ENCODE measurements at places on chromosomes 16 and 17.
A peak's percentile ranks its signal among the peaks of the same experiment; 100 is the strongest.

DNA sequence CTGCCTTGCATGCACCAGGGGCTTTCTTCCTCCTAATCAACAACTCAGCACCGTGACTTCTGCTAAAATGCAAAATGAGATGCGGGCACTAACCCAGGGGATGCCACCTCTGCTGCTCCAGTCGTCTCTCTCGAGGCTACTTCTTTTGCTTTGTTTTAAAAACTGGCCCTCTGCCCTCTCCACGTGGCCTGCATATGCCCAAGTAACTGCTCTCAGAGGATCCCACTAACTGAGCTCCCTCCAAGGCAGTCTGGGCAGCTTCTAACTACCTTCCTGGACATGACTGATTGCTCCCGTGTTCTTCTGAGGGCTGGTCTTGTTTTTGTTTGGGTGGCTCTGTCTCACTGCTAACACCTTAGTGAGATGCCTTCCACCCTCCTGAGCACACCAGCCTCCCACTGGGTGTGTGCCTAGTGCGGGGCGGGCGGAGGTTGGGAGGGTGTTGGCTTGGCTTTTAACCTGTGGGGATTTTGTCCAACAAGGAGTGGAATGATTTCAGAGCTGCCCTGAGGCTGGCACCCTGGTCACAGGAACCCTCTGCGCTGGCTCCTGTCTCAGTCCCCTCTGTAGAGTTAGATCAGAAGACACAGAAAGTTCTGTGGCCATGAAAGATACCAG is 8.9 kb upstream of the LGALS9 start:
- no peak for DNase-seq

DNA sequence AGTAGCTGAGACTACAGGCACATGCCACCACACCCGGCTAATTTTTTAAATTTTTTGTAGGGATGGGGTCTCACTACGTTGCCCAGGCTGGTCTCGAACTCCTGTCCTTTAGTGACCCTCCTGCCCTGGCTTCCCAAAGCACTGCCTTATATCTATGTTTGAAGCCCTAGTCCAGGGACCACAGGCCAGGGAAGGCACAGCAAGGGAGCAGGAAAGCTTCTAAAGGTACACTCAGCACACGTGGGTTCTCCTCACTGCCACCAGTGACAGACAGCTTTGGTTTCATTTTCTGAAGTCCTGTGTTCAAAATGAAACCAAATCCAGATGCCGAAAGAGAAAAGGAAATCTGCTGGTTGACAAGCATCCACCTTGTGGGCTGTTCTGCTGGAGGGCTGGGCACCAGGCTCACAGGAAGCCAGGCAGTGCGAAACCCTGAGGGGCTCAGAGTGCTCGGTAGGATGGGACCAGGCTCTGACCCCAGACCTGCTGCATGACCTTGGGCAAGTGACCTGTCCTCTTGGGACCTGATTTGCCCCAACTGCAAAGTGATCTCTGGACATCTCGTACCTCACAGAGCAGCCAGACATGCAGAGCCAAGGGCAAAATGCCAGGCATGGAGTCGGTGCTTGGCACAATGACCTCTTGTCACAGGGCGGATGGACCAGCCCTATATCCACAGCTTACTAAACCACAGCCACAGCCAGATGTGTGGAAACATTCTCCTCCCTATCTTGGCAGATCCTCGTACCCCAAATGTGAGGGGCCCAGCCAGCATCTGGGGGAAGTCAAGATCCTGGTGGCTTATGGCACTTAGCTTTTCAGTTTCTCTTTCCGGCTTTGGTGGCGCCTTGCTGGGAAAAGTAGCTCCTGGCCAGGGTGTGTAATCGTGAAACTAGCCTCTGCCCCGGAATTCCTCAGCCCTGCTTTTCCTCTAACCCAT is 2.8 kb upstream of the SOCS1 start:
- peak; percentile 68 for DNase-seq

GRCh38 chr17:78923660-78924453 is 1.3 kb downstream of the TIMP2 start:
- DNase-seq = peak; percentile 71

DNA sequence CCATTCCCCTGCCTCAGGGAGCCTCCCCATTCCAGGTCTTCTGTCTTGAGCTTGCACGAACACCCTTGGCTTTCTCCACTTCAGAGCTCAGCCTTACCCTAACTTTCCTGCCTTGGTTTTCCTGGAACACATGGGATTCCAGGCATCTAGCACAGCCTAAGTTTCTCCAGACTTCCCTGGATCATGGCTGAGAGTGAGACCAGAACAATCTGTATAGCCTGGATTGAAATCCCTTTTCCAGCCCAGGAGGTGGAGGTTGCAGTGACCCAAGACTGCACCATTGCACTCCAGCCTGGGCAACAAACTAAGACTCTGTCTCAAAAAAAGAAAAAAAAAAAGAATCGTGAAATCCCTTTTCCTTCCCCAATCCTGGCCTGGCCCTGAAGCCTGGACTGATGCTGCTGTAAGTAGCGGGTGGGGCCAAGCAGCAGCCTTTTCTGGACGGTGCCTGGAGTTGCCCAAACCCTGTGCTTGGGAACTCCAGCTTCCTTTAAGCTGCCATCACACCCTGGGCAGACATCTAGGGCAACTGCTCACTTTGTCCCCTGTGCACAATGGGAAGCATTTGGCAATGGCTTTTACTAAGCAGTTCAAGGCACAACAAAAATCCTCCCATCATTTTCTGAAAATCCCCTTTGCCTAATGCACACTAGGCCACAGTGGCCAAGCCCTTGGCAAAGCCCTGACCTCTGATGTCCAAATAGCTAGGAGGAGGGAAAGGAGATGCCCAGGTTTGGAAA is 12.0 kb upstream of the SLC16A5 start:
- DNase-seq = no peak

- DNase-seq = no peak
Observed at GRCh38 chr16:7431723-7432122, 99.1 kb downstream of the RBFOX1 start.

DNA sequence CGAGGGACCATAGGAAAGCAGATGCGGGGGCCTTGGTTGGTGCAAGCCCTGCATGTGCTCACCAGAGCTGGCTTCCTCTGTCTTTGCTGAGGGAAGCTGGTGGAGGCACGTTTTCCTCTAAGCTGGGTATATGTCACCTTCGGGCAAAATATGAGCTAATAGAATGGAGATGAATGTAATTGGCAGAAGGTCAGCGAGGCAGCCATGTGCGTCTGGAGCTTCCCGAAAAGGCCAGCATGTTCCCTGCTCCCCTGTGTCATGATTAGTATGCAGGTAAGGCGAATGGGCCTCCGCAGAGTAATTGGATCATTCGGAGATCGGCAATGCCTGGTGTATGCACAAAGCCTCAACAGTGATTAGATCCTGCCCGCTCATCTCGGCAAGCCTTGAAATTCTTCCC is 806.2 kb upstream of the EEF2KMT start:
- no peak for DNase-seq

- DNase-seq = no peak
Observed at GRCh38 chr17:37392024-37392590, 14.5 kb downstream of the ACACA start.

GRCh38 chr16:83914091-83914710 is 15.3 kb downstream of the MLYCD start:
- DNase-seq = no peak

- DNase-seq = no peak
Observed at GRCh38 chr16:75485230-75486013, 9.8 kb downstream of the CHST6 start.

- DNase-seq = no peak
Observed at GRCh38 chr16:75320435-75320834, 69.0 kb upstream of the BCAR1 start.

DNA sequence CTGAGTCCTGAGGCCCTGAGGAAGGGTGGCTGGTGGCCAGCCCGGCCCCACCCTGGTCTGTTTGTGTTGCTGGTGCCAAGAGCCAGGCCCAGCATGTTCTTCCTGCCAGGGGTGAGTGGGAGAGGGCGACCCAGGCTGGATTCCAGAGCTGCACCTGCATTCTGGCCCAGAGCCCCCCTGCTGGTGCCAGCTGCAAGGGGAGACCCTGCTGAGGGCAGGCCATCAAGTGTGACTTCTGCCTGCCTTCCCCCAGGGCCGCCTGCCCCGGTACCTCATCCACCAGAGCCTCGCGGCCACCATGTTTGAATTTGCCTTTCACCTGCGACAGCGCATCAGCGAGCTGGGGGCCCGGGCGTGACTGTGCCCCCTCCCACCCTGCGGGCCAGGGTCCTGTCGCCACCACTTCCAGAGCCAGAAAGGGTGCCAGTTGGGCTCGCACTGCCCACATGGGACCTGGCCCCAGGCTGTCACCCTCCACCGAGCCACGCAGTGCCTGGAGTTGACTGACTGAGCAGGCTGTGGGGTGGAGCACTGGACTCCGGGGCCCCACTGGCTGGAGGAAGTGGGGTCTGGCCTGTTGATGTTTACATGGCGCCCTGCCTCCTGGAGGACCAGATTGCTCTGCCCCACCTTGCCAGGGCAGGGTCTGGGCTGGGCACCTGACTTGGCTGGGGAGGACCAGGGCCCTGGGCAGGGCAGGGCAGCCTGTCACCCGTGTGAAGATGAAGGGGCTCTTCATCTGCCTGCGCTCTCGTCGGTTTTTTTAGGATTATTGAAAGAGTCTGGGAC is 2.4 kb upstream of the TCAP start:
- no peak for DNase-seq

- peak; percentile 23 for DNase-seq
Observed at GRCh38 chr16:68490829-68491575, 42.7 kb upstream of the SMPD3 start.

GRCh38 chr16:48381201-48381600 is 4.0 kb downstream of the SIAH1 start:
- DNase-seq = no peak

DNA sequence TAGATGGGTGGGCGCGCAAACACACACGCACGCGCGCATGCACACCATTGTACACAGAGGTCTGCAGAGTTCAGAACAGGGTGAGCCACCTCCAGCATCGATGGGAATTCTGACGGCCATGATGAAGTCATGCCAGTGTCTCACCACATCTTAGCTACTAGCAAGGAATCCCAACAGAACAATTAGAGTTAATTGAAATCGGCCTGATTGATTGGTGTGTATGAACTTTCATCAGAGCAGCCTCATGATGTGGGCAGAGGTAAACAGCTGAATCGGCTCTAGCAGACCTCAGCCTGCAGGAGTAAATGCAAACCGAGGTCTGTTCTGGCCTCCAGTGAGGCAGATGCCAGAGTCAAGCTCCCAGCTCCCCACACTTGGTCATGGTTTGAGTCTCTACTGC is 200.6 kb downstream of the CBLN1 start:
- DNase-seq = no peak

GRCh38 chr17:40516581-40517285 is 15.3 kb upstream of the TNS4 start:
- DNase-seq = peak; percentile 58

- DNase-seq = no peak
Observed at GRCh38 chr16:65548470-65548869, 426.6 kb upstream of the CDH11 start.

DNA sequence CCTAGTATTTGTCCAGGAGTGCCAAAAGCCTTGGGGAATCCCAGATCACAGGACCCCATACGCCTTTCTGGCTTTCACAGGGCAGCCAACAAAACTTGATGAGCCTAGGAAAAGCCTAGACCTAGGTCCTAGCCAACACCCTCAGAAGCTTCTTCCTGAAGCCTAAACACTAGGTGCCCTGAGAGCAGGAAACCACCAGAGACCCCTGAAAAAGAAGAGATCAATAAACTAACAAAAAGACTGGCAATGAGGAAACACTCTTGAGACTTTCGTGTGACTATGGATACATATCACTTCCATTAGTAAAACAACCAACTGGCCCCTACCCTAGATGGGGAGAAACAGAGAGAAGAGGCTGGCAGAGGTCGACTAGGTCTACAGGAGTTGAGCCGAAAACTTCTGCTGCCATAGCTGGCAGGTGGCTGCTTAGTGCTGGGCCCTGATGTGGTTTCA is 1.2 kb downstream of the ORMDL3 start:
- DNase-seq = no peak

GRCh38 chr17:54608634-54609155 is 292.0 kb upstream of the TOM1L1 start:
- DNase-seq = no peak

DNA sequence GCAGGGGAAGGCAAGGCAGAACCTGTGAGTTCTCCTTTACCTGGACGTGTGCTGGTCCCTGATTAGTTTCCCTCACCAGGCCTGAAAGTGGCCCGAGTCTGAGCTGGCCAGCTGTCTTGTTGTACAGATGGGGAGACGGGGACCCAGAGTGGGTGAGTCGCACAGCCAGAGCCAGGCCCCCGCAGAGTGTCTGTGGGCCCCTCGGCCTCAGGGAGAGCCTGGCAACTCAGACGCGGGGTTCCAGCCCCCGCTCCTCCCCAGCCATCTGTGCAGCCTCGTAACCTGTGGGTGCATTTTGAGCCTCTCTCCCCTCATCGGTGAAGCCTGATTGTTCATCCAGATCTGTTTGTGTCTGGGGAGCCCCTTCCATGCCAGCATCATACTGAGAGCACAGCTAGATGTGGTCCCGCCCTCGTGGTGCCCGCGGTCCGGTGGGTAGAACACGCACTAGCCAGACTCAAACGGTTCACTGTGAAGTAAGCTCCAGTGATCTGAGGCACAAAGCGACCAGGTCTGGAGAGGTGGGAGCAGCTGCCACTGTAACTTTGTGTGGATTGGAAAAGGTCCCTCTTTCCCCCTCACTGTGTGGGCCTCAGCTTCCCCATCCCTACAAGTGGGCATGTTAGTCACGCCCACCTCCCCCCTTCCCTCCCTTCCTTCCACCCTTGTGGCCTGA is 6.0 kb upstream of the NDRG4 start:
- no peak for DNase-seq

DNA sequence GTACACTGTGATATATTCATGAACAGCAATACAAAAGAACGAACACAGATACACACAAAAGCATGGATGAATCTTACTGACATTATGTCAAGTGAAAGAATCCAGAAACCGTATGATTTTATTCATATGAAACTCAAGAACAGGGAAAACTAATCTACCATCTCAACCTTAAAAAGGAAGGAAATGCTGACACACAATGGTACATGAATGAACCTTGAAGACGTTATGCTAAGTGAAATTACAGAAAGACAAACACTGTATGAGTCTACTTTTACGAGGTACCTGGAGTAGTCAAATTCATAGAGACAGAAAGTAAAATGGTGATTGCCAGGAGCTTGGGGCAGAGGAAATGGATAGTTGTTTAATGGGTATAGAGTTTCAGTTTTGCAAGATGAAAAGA is 8.7 kb upstream of the PRKCB start:
- no peak for DNase-seq

- no peak for DNase-seq
Observed at GRCh38 chr17:31738996-31739699, 119.9 kb downstream of the COPRS start.

- peak; percentile 71 for DNase-seq
Observed at GRCh38 chr16:69123910-69124309, 8.5 kb downstream of the CHTF8 start.
